Osteocyte (in vitro differentiated cells): ENCODE measurements at places on chromosomes 16 and 17. TPM values are rescaled to one million over a fixed set of nuclear protein-coding genes. Genes with fewer than 3 reads are reported as not detected.

RBFOX1 gene
- not detected in 2 replicates for total RNA-seq

KRTAP9-2 gene
- total RNA-seq, result not detected in 2 replicates

DNA sequence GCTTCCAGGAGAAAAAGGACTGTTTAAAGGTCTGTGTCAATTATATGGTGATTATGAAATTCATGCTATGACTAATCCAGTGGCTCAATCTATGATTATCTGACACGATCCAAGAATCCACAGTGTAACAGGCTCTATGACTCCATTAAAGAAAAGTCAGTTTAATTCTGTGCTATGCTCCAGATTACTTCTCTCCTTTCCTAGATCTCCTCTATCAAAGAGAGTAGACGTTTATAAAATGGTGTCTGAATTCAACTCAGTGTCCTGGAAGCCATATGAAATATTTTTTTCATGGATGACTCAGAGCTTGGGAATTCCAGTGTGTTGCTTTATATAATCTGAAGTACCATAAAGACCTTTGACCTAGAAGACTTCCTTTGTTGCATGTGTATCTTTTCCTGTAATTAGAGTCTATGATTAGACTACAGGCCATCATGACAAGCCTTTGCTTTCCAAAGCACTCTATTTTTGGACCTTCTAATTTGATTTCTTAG lies 27.0 kb upstream of the NF1 start:
- no peak for DNase-seq

DNA sequence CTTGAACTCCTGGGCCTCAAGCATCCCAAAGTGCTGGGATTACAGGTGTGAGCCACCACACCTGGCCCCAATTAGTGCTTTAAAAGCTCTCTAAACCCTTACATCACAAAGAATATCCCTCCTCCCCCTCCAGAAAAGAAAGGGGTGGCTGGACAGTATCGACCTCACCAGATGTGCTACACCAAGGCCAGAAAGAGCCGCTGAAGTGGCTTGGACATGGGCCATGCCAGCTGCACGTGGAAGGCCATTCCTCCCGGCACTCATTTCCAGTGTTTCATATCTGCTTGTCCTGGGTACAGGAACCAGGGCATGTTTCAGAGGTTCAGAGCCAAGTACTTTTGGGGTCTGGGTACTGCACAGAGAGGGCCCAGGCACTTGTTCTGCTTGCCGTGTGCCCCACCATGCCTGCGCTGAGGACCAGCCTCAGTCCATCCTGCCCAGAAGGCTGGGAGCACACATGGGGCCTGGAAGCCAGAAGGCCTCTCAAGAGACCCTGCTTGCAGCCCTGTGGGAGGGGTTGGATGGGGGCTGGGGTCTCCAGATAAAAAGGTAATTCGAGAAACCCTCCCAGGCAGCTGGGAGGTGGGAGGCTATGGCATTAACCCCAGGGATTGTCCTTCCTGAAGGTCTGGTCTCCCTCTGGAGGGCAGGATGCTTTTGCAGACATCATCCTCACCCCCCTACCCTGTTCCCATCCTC lies 3.5 kb upstream of the SRRM2 start:
- DNase-seq, result no peak

DNA sequence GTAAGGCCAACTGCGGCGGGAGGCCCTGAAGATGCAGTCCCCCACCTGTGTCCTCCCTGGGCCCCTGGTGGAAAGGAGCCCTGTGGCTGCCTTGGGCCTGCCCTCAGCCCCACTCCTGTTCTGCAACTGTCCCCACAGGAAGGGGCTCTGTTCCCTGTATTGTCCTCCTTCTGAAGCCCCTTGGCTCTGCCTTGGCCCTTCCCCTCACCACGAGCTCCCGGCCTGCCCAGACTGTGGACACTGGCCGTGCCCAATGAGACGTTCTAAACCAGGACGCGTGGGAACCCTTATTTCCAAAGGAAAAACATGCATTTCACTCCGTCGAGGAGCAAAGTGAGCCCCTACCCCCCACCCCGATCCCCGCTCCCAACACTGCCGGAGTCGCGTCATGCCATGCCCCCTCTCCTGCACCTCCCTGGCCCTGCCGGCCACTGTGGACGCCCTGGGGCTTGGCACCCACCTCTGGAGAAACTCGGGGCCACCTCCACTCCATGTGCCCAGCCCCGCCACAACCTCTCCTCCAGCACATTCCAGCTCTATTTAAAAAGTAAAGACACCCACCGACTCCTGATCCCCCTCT lies 13.5 kb upstream of the PNPO start:
- no peak for DNase-seq

DNA sequence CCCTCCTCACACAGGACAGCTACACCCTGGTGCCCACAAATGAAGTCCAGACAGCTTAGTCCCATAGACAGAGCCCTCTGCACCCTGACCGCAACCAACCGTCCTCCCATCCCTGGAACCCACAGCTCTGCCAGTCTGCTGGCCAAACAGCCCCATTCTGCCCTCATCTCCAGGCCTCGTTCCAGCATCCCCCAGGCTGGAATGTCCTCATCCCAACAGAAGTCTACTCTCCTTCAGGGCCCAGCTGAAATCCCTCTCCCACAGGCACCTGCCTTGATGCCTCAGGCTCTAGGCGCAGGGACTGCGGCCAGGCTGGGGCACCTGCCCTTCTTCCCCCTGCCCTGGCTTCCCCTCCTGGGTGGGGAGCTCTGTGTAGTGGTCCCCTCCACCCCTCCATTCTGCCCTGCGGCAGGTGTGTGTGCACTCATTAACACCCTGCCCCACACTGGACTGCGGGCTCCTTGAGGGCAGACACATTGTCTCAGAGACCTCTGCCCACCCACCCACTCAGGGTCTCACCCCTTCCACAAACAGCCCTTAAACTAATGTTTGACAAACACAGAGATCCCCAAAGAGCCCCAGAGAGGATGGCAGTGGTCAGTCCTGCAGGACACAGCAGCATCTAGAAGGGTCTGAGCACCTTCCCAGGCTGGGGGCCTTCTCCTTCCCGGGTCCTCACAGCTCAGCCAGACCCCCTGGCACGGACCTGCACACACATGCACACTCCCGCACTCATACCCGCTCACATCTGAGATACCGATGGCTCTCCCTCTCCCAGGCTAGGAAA lies 820 bp downstream of the GRIN2C start:
- DNase-seq, result no peak
